ENCODE measurements at places on chromosomes 16 and 17. TPM values are rescaled to one million over a fixed set of nuclear protein-coding genes. Genes with fewer than 3 reads are reported as not detected.

TSR1 gene
- total RNA-seq: 61.5 TPM

SNAI3 gene
- not detected for total RNA-seq

INCA1 gene
- 0.44 TPM for total RNA-seq

ZFP3 gene
- not detected for total RNA-seq

MYCBPAP gene
- total RNA-seq: 0.19 TPM

DPEP1 gene
- 0.82 TPM for total RNA-seq

CUEDC1 gene
- 21.5 TPM for total RNA-seq

SHCBP1 gene
- total RNA-seq: 21.4 TPM

FBXO39 gene
- total RNA-seq: 1.7 TPM

FOXL1 gene
- 4.9 TPM for total RNA-seq

B4GALNT2 gene
- 0.05 TPM for total RNA-seq

PYDC1 gene
- total RNA-seq: not detected

OR2C1 gene
- not detected for total RNA-seq

ETV4 gene
- total RNA-seq: 23.5 TPM

MMP15 gene
- total RNA-seq: 1.7 TPM

PLXDC1 gene
- 0.61 TPM for total RNA-seq

HS3ST3A1 gene
- total RNA-seq: 10.4 TPM

CDRT15L2 gene
- total RNA-seq: not detected

ZP2 gene
- total RNA-seq: not detected

FZD2 gene
- 10.1 TPM for total RNA-seq
